ENCODE measurements at places on chromosomes 16 and 17.

- DNase-seq: peak; percentile 5
These were observed 96.6 kb downstream of the METRNL start for GRCh38 chr17:83175822-83176622.

- peak; percentile 90 for DNase-seq
These were observed 9.3 kb downstream of the GJD3 start for GRCh38 chr17:40355123-40355803.

GRCh38 chr17:7468290-7468689 lies 11.1 kb downstream of the ZBTB4 start:
- no peak for DNase-seq

- DNase-seq: no peak
These were observed 9.4 kb downstream of the RPH3AL start for GRCh38 chr17:343211-343610.

- DNase-seq: no peak
These were observed 20.2 kb upstream of the C1QL1 start for GRCh38 chr17:44988044-44988942.

DNA sequence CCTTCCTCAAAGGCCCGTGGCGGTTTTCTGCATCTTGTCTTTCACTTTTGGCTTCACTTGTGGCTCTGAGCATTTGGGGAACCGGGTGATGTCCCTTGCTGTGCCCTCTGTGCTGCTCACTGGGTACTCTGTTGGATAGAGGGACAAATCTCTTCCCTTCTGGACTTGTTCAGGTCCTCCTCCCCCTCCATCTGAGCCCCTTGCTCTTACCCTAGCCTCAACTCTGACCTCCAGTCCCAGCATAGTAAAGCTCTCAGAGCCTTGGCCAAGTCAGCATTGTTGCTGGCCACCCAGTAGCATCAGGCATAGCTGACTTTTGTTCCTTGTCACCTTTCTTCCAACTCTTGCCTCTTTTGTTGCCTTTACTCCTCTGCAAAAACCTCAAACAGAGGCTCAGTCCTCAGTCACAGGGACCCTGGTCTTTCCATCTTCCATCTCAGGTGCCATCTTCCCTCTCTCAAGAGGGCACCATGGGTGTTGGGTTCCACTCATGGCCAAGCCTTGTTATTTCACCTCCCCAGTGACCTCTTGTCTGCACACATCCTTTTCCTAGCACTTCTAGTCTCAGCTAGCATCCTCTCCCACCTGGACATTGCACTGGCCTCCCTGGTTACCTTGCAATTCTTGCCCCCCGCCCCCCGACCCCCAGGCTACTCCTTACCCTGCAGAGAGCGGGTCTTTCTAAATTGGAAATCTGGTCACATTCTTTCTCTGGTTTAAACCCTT lies 393 bp upstream of the PSMB10 start:
- DNase-seq: no peak

GRCh38 chr16:47503936-47504335 lies 42.8 kb downstream of the PHKB start:
- DNase-seq: no peak

GRCh38 chr17:9110501-9110900 lies 89.2 kb downstream of the NTN1 start:
- DNase-seq: no peak

- no peak for DNase-seq
These were observed 10.2 kb downstream of the RANBP10 start for GRCh38 chr16:67796099-67796718.

- no peak for DNase-seq
These were observed 549 bp downstream of the SLC26A11 start for GRCh38 chr17:80220736-80221215.

DNA sequence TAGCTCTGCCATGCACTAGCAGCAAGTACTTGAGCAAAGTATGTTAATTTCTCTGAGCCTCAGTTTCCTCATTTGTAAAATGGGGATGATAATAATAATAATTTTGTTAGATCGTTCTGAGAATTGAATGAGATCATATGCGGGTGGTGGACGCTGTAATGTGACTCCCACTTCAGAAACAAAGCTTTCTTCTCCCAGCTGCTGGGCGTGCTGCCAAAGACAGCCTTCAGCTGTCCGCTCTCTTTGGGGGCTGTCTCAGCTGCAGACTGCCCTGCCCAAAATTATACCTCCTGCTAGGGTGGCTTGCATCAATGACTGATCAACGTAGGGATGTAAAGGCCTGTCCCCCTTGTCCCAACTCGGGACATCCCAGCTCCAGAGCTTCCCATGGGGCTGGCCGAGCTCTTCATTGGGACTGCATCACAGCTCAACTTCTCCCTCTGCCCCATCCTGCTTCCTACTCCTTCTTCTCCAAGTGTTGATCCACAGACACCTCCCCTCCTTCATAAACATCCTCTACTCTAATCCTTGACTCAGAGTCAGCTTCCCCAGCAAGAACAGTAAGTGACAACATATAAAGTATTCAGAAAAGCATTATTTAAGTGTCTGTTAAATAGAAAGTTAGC lies 30.7 kb upstream of the CDH5 start:
- peak; percentile 46 for DNase-seq

DNA sequence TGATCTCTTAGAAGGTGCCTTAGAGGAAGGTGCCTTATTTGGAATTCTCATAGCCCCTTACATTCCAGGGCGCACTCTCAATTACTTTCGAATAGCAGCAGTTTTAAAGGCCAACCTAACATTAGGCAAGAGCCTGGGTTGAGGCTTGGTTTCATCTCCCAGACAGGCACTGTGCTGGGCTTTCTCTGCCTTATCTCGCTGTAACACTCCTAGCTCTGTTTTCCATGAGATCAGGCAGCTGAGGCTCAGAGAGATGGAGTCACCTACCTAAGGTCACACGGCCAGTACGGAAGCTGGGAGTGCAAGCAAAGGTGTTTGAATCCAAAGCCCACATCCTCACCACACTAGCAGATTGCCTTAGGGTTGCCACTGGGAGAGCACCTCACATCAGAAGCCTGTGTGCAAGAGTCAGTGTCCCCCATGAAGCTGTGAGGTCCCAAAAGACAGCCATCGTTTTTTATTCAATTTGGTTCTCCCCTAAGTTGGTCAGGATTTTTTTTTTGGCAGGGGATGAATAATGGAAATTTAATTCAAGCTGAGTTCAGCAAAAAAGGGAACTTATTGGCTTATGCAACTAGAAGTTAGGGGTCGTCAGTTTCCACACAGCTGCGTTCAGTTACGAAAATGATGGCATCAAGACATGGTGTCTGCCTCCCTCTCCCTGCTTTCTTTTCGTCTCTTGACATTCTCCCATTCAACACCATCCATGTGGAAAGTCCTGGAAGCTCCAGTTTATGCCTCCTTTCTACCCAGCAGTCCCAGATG lies 206.4 kb downstream of the KATNIP start:
- no peak for DNase-seq

GRCh38 chr17:72466199-72466598 lies 345.4 kb downstream of the SOX9 start:
- DNase-seq: no peak

- DNase-seq: no peak
These were observed 2.3 kb downstream of the TGFB1I1 start for GRCh38 chr16:31474173-31474714.

- DNase-seq: no peak
These were observed 5.4 kb upstream of the GAA start for GRCh38 chr17:80095844-80096475.

- no peak for DNase-seq
These were observed 1.6 kb upstream of the KRTAP2-4 start for GRCh38 chr17:41067281-41067680.

- no peak for DNase-seq
These were observed 26.5 kb upstream of the SPNS3 start for GRCh38 chr17:4407216-4407615.

DNA sequence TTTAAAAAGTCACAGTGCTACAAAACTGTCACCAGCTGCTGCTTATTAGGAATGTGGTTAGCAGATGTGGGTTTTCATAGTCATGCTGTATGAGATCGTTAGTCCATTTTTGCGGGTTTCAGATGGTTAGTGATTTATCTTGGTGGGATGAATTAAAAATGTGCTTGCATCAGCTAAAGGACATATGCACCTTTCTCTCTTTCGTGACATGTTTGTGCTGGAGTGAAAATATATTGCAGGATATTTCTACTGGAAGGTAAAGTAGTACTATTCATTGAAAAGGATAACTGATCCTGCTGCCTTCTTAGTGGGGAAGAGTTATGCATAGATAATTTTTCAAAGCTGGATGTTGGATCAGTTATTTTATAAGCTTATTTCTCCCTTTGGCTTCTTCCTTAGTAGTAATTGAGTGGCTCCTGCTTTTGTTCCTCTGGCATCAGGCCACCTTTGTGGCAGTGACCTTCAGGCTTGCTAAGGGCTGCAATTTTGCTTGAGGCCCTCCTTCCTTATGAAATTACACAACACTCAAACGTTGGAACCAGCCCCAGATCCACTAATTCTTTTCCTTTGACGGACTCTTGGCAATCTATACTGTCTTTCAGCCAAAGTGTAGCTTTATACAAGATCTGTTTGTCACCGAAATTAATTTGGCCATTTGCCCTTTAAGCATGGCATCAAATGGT lies 7.5 kb upstream of the SNTB2 start:
- peak; percentile 58 for DNase-seq

DNA sequence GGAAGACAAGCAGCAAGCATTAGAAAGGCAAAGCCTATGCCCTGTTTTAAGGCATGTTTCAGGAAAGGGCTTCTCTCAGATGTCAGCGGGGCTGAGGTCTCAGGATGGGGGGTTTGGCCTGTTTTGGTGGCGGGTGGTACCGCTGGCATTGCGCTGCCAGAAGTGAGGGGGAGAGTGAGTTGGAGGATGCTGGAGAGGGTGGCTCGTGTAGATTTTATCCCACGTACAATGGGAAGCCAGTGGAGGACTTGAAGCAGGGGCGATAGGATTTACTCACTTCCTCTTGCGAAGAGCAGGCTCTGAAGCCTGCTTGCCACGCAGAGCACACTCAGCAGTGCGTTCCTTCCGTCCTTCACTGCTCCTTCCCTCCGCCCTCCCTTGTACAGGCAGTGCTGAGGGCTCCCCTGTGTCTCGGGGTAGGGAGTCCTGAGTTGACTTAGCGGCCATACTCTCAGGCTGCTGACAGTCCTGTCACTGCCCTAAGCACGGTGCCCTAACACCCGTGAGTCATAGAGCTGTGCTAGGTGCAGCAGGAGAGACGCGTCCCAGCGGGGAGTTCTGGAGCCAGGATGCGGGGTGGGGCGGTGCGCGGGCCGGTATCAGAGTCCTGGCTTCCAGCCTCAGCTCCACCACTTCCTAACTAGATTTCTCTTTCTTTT lies 113.1 kb downstream of the SNX29 start:
- no peak for DNase-seq

GRCh38 chr16:19348578-19349315 lies 63.2 kb downstream of the CLEC19A start:
- peak; percentile 69 for DNase-seq

- no peak for DNase-seq
These were observed 26.0 kb upstream of the RSL1D1 start for GRCh38 chr16:11877374-11877773.

DNA sequence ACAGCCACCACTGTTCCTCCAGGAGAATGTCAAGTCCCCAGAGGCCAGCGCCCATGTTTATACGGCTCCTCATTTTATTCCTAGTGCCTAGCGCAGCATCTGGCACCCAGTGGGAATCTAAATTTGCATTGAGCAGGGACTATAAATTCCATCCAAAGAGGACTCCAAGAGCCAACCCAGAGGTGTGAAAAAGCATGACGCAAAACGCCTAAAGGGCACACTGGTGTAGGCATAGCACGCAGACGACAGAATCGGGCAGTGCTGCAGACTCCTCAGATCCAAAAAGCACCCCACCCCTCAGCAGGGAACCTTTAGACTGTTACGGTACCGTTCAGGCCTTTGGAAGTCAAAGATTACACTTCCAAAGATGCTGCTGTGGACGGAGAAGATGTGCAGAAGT lies 19.5 kb downstream of the TEKT5 start:
- DNase-seq: no peak

DNA sequence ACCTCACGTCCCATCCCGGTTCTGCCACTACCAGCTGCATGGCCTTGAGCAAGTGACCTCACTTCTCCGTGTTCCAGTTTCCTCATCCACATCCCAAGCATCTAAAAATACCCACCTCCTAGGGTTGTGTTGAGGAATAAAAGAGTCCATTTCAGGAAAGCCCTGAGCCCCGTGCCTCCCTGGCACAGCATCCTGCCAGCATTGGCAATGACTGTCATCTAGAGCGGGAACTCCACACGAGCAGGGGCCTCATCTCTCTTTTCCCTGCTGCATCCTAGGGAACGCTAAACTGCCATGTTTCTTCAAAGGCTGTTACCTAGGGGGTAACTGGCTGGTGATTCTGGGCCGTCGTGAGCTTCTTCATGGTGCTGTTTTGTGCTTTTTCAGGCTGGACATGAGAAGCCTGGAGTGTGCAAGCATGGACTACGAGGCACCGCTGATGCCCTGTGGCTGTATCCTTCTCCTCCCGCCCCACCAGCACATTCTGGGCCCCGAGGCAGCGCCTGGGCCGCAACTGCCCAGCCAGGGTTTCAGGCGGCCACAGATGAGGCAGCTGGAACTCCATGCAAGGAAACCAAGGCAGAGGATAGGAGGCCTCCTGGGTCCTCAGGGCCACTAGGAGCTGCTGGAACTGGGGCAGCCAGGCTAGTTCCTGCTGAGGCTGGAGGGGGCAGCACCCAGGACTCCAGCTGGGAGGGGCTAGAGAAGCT lies 221.4 kb downstream of the KATNIP start:
- no peak for DNase-seq

- no peak for DNase-seq
These were observed 3.9 kb downstream of the MEAK7 start for GRCh38 chr16:84500531-84500930.

DNA sequence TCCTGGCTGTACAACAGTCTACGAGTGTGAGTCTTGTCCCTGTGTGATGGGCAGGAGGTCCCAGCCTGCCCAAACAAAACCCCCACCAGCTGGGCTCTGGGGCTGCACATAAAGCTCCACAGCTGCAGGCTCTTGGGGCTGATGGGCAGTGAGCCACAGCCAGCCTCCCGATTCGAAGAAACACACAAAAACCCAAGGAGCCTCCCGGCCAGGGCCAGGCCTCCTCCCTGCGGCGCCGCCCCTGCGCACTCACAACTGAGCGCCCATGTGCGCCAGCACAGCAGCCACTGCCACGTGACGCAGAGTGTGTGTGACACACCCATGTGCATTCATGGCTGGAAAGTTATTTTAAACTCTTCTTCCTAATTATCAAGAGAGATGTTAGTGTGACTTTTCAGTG lies 30.6 kb upstream of the FAAP100 start:
- no peak for DNase-seq

GRCh38 chr17:67773246-67773645 lies 52.1 kb upstream of the BPTF start:
- no peak for DNase-seq
